Sigmoid colon (tissue), 7 donors: ENCODE measurements at places on chromosomes 3 and 15. TPM values are rescaled to one million over a fixed set of nuclear protein-coding genes. Genes with fewer than 3 reads are reported as not detected.

DNA sequence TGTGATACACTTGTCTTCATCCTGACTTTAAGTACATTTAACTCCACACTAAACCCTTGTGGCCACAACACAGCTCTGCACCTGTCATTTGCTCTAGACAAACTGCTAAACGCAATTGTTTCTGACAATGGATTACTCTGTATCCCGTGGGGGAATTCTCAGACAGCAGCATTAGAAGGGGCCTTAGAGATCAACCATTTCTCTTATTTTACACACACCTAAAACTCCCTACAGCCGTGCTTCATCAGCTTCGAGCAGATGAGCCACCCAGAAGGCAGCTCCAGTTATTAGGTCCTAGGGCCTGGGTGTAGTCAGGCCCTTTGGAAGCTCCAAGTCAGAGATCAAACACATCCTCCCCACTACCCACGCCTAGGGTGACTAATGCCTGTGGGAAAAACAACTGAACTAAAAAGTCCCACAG lies 1.3 kb upstream of the IL12A start:
- H3K36me3 ChIP-seq: no peaks in the 10 kb centered on the region
- no peak overlapping the region for H3K27ac ChIP-seq
- DNase-seq: no peak
- no peaks in the 10 kb centered on the region for H3K27me3 ChIP-seq
- no peak overlapping the region for H3K4me3 ChIP-seq

DNA sequence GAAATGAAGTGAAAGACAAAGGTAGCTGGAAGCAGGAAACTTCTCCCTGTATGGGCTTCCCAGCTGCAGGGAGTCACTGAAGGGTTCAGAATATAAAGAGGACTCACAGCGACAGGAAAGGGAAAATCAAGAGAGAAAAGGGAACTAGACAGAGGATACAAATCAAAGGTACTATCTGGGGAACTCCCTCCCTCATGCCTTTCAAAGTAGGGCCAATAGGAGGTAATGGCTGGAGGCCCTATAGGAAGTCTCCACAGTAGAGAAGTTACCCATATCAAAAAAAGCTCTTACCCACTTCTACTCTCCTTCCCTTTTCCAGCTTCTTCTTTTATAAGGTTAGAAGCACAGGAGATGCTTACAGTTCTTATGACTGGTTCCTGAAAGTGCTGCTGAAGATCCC lies 43.5 kb downstream of the FMN1 start:
- no peak overlapping the region for H3K4me3 ChIP-seq
- H3K4me1 ChIP-seq: no peaks in the 10 kb centered on the region
- H3K36me3 ChIP-seq: no peaks in the 10 kb centered on the region
- H3K27ac ChIP-seq: no peak overlapping the region
- H3K27me3 ChIP-seq: no peaks in the 10 kb centered on the region
- DNase-seq: no peak

GRCh38 chr3:120487191-120487650 lies 36.4 kb upstream of the FSTL1 start:
- H3K4me3 ChIP-seq: no peak overlapping the region
- DNase-seq: peak; percentile 72
- H3K36me3 ChIP-seq: no peaks in the 10 kb centered on the region
- H3K27me3 ChIP-seq: no peaks in the 10 kb centered on the region

- peak overlapping the region; percentile 60 for H3K4me3 ChIP-seq
- DNase-seq: no peak
- H3K36me3 ChIP-seq: no peaks in the 10 kb centered on the region
- H3K4me1 ChIP-seq: peaks cover 16% of the 10 kb centered on the region
Measured at GRCh38 chr15:34584330-34584668, 848 bp upstream of the GOLGA8B start.

- H3K4me3 ChIP-seq: no peak overlapping the region
- no peak for DNase-seq
- H3K27me3 ChIP-seq: no peaks in the 10 kb centered on the region
Measured at GRCh38 chr3:195099951-195100785, 170.8 kb downstream of the XXYLT1 start.

GRCh38 chr15:83206526-83207008 lies 1.1 kb downstream of the HDGFL3 start:
- peak overlapping the region; percentile 82 for H3K4me3 ChIP-seq
- peaks cover 42% of the 10 kb centered on the region for H3K4me1 ChIP-seq
- peak; percentile 62 for DNase-seq
- no peaks in the 10 kb centered on the region for H3K27me3 ChIP-seq

- no peaks in the 10 kb centered on the region for H3K4me1 ChIP-seq
- no peaks in the 10 kb centered on the region for H3K36me3 ChIP-seq
- no peak for DNase-seq
- no peak overlapping the region for H3K4me3 ChIP-seq
Measured at GRCh38 chr3:83039422-83039821, 1278.0 kb upstream of the GBE1 start.

- DNase-seq: no peak
- no peak overlapping the region for H3K27ac ChIP-seq
- H3K36me3 ChIP-seq: no peaks in the 10 kb centered on the region
- H3K4me1 ChIP-seq: no peaks in the 10 kb centered on the region
- no peak overlapping the region for H3K4me3 ChIP-seq
- H3K27me3 ChIP-seq: no peaks in the 10 kb centered on the region
Measured at GRCh38 chr3:193798051-193798450, 205.0 kb downstream of the OPA1 start.

GRCh38 chr3:189833266-189833665 lies 202.1 kb downstream of the TP63 start:
- no peaks in the 10 kb centered on the region for H3K27me3 ChIP-seq
- no peak overlapping the region for H3K27ac ChIP-seq
- H3K36me3 ChIP-seq: no peaks in the 10 kb centered on the region
- DNase-seq: no peak
- no peak overlapping the region for H3K4me3 ChIP-seq
- no peaks in the 10 kb centered on the region for H3K4me1 ChIP-seq

DNA sequence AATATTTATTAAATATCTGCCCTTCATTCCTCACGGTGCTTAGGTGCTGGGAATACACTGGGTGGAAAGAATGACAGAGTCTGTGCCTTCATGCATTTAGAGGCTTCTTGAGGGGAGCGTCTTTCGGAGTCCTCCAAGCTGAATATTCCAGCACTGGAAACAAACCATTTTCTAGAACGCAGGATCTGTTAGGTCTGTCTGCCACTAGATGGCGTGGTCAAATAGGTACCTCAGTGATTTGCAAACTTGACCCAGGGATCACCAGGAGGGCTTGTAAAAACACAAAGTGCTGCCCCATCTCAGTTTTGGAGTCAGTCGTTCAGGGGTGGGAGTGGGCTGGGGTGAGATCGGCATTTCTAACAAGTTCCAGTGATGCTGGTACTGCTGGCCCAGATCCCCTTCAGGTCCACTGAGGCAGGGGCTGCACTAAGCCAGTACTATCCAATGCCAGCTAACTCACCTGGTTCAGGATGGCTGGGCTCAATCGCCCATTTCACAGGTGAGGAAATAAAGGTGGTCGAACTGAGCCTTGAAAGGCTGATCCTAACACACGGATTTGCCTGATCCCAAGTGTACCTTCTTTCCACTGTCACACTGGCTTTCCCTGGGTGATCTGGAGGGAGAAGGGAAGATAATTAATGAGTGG lies 14.8 kb downstream of the ARNT2 start:
- H3K27ac ChIP-seq: no peak overlapping the region
- no peaks in the 10 kb centered on the region for H3K27me3 ChIP-seq
- DNase-seq: no peak
- H3K4me3 ChIP-seq: no peak overlapping the region
- no peaks in the 10 kb centered on the region for H3K4me1 ChIP-seq

- no peak overlapping the region for H3K27ac ChIP-seq
- no peaks in the 10 kb centered on the region for H3K27me3 ChIP-seq
- H3K4me3 ChIP-seq: no peak overlapping the region
- no peaks in the 10 kb centered on the region for H3K36me3 ChIP-seq
- no peaks in the 10 kb centered on the region for H3K4me1 ChIP-seq
Measured at GRCh38 chr15:44207643-44208042, 12.6 kb upstream of the FRMD5 start.

DNA sequence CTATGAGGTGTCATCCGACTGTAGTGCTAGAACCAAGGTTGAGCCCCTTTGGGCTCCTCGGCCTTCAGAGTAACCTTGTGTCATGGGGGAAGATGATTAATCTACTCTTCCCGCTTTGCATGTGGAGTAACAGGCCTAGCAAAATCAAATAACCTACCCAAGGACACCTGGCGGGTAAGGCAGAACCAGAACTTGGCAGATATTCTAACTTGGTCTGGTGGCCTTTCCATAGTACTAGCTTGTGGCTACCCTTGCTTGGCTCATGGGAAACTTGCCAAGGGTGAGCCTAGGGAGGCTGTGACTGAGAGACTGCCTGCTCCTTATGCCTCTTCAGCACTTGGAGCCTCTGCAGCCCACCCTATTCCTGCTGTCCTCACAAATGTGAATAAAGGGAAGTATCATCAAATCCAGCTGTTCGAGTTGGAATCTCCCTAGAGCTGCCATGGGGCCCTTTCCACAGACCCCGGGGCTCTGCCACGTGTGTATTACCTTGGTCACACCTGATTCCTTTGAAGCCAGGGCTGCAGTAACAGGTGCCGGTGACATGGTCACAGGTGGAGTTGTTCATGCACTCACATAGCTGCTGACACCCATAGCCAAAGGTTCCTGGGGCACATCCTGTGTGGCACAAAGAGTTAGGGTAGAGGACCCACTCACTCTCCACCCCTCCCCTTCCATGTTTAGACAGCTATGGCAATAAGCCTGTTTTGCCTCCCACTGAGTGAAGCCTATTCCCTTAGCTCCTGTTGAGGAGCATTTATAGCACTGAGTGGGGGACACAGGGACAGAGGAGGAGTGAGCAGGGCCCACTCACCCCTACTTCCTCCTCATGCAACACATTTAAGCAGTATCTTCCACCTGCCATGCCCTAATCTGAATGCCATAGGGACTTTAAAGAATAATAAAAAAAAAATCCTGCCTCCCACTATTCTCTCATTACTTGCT lies 46.0 kb downstream of the RAB11A start:
- H3K36me3 ChIP-seq: no peaks in the 10 kb centered on the region
- no peak overlapping the region for H3K4me3 ChIP-seq
- no peaks in the 10 kb centered on the region for H3K27me3 ChIP-seq
- no peak for DNase-seq
- H3K27ac ChIP-seq: no peak overlapping the region
- H3K4me1 ChIP-seq: peaks cover 9% of the 10 kb centered on the region

DNA sequence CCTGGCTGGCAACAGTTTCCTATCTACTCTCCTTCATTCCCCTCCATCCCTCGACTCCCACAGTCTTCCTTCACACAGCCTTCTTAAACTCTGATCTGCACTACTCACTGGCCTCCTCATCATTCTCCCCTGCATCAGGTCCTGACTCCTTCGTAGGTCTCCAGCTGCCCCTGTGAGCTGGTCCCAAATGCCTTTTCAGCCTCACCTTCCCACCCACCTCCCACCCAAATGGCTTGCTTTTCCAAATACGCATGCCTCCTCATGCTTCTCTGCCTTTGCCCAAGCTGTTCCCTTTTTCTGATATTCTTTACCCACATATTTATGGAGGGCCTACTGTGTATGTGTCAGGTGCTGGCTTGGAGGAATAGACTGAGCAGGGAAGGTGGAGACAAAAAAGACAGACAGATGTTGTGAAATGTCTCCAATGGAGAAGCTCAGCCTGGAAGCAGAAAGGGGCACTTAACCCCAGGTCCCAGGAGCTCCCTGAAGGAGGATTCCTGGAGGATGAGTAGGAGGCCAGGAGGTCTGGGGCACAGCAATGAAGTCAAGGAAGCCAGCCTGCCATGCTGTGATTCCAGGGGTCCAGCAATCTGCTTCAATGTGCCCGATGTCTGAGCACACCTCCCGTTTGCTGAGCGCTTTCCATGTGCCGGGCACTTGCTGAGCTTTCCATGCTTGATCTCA lies 252.2 kb downstream of the SHQ1 start:
- no peak for DNase-seq
- no peaks in the 10 kb centered on the region for H3K27me3 ChIP-seq
- no peak overlapping the region for H3K4me3 ChIP-seq

- no peaks in the 10 kb centered on the region for H3K27me3 ChIP-seq
- no peak overlapping the region for H3K27ac ChIP-seq
- peaks cover 6% of the 10 kb centered on the region for H3K4me1 ChIP-seq
- DNase-seq: no peak
- H3K4me3 ChIP-seq: no peak overlapping the region
Measured at GRCh38 chr15:74768771-74769342, 13.0 kb upstream of the CSK start.

GRCh38 chr3:64131725-64132469 lies 93.4 kb downstream of the PRICKLE2 start:
- no peaks in the 10 kb centered on the region for H3K27me3 ChIP-seq
- peak overlapping the region; percentile 17 for H3K27ac ChIP-seq
- no peaks in the 10 kb centered on the region for H3K4me1 ChIP-seq
- H3K4me3 ChIP-seq: no peak overlapping the region
- no peak for DNase-seq
- no peaks in the 10 kb centered on the region for H3K36me3 ChIP-seq

DNA sequence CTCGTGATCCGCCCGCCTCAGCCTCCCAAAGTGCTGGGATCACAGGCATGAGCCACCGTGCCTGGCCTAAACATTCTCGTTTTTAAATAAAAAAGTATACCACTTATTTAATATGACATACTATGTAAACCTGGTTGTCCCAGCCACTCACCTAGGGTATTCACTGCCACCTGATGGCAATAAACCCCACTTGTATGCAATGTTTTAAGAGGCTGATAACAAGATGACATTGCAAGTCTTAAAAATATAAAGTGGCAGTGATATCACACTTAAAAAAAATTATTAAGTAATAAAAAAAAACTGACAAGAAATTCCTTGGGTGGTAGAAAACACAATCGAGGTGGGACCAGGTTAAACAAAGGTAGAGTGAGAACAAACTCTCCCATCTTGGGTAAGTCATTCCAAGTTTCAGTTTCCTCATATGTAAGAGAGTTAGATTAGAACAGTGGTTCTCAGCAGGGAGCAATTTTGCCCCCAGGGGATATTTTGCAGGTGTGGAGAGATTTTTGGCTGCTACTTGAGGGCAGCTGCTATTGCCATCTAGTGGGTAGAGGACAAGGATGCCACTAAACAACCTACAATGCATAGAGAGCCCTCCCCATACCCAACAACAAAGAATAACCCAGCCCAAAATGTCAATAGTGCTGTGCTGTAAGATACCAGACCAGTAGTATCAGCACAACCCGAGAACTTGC lies 14.5 kb downstream of the ARF4 start:
- no peak overlapping the region for H3K27ac ChIP-seq
- H3K4me1 ChIP-seq: peaks cover 39% of the 10 kb centered on the region
- H3K27me3 ChIP-seq: no peaks in the 10 kb centered on the region
- peaks cover 54% of the 10 kb centered on the region for H3K36me3 ChIP-seq

GRCh38 chr15:83164771-83165404 lies 42.7 kb downstream of the HDGFL3 start:
- H3K27ac ChIP-seq: no peak overlapping the region
- DNase-seq: no peak
- no peaks in the 10 kb centered on the region for H3K36me3 ChIP-seq
- no peak overlapping the region for H3K4me3 ChIP-seq

FAM3D gene
- not detected for total RNA-seq

CP gene
- 6.6 TPM for total RNA-seq

ITIH1 gene
- not detected for total RNA-seq

DZIP3 gene
- total RNA-seq: 12.0 TPM

TRIM42 gene
- total RNA-seq: not detected

C15orf62 gene
- 0.28 TPM for total RNA-seq

SLC2A2 gene
- not detected for total RNA-seq
